ENCODE measurements at places on chromosomes 3 and 15.

- DNase-seq, result no peak
Observed at GRCh38 chr15:59170295-59171066, 36.2 kb upstream of the LDHAL6B start.

- DNase-seq, result no peak
Observed at GRCh38 chr3:103169289-103169688, 734.5 kb downstream of the ZPLD1 start.

GRCh38 chr3:83233715-83234114 is 1472.3 kb upstream of the GBE1 start:
- DNase-seq, result no peak

GRCh38 chr3:24937228-24937627 is 442.6 kb upstream of the THRB start:
- no peak for DNase-seq

DNA sequence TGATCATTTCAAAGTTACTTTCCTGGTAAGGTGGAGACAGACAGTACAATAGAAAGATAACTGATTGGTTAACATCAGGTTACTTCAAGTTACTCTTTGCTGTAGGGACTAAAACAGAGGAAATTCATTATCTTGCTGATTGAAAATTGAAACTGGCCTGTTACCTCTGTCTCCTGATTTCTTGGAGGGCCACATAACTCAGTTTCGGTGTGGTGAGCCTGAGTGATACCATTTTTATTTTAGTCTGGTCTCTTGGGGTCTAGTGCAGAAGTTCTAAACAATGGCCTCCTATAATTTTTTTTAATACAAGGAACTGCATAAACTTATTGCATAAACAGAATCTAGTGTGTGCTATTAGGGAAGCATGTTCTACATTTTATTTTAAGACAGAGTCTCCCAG is 1.2 kb upstream of the ICE2 start:
- no peak for DNase-seq

DNA sequence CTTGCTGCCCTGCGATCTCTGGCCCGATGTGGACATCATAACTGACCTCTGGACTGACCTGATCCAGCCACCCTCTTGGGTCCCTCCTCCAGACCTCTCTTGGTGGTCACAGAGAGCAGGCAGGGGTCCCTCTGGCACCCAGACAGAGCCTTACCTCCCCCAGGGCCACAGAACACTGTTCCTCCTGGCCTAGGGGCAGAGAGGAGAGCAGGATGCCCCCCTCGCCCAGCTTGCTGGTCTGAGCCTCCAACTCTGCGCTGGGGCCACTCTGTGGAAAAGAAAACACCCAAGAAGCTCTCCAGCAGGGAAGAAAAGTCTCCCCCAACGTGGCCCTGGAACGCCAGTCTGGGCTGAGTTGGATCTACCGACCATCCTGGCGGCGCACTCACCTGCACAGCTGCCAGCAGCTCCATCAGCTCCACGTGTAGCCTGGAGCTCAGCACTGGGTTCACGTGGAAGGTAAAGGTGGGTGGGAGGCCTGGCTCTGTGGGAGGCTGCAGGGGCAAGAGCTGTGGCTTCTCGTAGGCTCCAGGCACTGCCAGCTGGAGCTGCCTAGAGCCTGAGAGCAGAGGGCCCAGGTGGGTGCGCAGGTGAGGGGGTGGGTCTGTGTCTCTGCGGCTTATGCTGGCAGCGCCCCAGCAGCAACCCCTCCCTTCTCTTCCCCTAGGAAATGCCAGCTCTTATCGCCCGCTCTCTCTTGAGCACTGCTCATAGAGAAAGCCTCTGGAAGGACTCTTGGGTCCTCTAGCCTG is 6.0 kb downstream of the PLA2G4F start:
- no peak for DNase-seq

DNA sequence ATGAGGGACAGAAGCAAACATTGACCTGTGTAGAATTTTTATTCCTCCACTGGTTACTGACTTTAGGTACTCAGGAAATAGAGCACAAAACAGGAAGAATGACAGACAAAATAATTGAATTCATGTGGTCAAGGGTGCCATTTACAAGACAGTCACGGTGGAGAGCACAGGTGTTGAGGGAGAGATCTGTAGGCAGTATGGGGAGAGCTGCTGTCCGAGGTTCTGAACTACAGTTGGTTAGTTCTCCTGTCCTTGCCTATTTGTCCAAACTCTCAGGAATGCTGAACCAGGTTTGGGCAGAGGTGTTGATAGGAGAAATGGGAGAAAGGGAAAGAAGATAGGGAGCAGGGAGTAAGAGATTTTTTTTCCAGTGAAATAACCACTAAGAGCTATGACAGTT is 178.5 kb upstream of the ZBTB20 start:
- DNase-seq, result peak; percentile 3

GRCh38 chr3:62923066-62923465 is 47.9 kb upstream of the CADPS start:
- no peak for DNase-seq

- no peak for DNase-seq
Observed at GRCh38 chr3:127717357-127718244, 44.8 kb downstream of the ABTB1 start.

DNA sequence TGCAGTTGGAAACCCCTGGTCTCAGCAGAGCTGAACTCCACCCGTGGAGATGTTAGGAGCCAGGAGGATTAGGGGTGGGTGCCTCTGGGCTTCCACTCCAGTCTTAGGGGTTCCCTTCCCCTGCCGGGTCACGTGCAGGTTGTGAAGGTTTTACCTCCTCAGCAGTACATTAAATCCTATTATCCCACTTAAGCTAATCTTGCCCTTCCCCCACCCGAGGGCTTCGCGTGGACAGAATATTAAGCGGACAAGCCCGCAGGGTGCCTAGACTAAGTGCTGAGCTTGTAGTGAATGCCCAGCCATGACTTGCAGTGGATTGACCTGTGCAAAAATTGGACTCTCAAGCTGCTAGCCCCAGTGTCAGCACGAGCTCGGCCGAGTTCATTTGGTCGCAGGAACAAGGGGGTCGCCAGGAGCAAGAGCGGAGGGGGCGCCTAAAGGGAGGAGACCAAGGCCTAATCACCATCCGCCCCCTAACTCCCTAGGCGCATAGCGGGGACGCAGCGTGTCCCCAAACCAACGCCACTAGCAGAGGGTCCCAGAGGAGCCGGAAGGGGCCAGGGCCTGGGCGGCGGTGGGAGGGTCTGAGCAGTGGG is 498 bp upstream of the SEMA4B start:
- DNase-seq, result no peak

DNA sequence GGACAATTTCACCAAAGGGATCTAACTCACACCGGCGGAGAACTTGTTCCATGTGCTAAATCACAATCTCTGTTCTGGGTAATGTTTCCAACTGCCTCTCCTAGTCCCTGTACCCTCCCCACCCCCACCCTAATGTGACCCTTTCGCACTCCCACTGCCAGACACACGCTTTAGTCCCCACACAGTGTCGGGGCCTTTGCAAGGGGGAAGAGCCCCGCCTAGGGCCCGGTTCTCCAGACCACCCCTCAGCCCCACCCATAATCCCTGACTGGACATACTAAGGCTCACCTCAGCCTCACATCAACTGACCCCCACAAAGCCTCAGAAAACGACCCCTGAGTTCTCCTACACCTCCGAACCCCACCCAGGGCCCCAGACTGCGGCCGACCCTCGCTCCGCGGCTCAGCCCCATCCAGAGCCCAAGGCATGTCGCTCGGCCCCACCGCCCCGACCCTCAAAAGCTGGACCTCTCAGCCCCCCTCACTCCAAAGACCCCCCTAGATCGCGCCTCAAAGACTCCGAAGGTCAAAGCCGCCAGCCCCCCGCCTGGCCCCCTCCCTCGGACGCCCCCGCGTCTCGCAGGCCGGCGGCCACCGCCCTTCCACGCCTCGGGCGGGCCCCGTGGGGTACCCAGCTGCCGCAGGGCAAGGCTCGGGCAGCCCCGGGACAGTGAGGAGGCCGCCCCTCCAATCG is 72.0 kb upstream of the MAP4 start:
- no peak for DNase-seq

- DNase-seq, result no peak
Observed at GRCh38 chr3:41682996-41683395, 278.9 kb downstream of the ULK4 start.

- DNase-seq, result no peak
Observed at GRCh38 chr3:36364260-36364659, 16.0 kb upstream of the STAC start.

DNA sequence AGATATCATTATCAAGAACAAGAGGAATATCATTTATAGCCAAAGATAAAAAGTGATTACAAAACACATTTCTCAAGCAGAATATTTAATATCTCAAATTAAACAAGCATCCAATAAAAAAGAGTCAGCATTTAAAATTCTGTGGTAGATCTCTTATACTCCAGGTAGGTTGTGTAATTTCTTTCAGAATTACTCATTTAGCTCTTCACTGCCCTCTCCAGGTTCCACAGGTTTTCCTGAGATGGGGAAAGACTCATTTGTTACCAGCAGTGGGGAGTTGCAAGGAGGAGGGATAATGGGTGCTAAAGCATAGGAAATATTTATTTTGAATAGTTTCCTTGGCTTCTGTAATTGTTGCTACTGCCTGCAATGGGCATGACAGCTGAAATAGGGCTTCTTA is 83.1 kb upstream of the RASGRP1 start:
- no peak for DNase-seq

- DNase-seq, result no peak
Observed at GRCh38 chr3:196159952-196160804, 51.0 kb downstream of the ZDHHC19 start.

DNA sequence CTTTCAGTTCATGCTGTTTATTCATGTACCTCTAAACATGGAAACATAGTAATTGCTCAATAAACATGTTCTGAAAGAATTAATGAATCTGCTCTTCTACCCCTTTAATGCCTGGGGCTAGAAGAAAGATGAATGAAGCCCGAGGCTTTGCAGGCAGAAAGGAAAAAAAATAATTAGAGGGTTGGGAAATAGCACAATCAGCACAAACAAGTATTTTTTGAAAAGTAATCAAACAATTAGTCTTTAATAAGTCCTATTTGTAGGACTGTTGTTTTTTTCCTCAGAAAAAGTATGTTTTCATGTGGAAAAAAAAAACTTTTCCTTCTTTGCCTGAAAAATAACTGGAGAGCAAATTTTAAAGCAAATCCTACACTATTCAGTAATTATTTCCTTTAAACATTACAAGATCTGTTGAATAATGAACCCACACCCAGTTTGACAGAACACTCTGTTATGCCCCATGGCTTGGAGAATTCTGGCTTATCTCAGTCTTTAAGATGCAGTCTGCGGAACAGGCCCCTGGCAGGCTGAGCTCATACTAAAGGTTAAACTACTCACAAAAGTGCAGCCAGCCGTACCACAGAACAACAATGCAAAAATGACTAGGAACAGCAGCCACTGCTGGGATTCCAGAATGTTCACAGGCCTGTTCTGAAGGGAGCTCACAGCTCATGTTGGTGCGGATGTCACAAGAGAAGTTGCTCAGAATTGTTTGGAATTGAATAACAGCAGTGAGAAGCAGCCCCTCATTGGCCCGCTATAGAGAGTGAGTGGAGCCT is 79.2 kb downstream of the ABI3BP start:
- no peak for DNase-seq

GRCh38 chr3:171850960-171851659 is 8.0 kb downstream of the TMEM212 start:
- no peak for DNase-seq

- DNase-seq, result no peak
Observed at GRCh38 chr3:99356696-99357095, 281.7 kb upstream of the COL8A1 start.

- DNase-seq, result no peak
Observed at GRCh38 chr3:37703626-37704025, 158.1 kb upstream of the CTDSPL start.

DNA sequence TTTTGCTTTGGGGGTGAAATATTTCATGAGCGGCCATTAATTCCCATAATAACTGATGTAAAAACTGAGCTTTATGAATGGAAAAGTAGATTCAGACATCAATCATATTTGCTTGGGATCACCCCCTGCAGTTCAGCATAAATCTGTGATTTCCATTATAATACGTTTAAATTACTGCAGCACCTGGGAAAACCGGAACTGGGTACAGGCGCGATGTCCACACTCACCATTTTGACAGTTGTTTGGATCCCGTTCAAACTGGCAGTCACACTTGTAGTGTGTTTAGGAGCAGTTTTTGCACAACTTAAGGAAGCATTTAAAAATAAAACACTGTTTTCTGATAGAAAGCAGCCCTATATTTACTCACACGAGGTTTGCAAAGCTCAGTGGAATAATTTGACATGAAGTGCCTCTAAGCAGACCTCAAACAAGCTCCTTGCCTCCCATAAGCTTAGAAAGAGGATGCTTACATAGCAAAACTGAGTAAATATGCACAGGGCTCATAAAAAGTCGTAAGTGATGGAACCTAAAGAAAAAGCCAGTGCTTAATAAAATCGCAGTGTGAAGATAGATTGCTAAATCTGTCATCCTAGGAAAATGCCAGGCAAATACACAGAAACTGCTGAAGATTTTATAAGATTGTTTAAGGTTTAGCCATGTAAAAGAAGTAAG is 377.6 kb downstream of the PTPRG start:
- DNase-seq, result no peak

GRCh38 chr15:94255540-94255939 is 24.2 kb downstream of the MCTP2 start:
- no peak for DNase-seq

GRCh38 chr3:172811099-172811498 is 60.6 kb downstream of the ECT2 start:
- no peak for DNase-seq

GRCh38 chr3:176579711-176580185 is 617.5 kb downstream of the TBL1XR1 start:
- DNase-seq, result no peak

- no peak for DNase-seq
Observed at GRCh38 chr3:138547342-138547975, 46.6 kb downstream of the CEP70 start.

DNA sequence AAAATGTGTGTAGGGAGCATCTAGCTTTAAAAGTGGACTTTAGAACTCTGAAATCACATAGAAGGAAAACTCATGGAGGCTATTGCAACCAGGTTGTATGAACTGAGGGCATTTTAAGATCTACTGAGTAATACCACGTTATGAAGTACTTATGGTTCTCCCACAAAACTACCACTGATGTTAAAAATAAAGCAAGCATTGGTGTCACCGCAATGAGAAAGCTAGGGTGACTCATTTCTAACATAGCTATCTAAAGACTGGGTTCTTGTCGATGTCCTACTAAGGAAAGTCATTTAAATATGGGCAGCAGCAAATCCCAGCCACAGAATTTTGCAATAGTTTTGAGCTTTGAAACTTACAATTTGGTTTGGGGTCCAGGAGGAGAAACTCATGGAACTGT is 584.8 kb downstream of the DIPK2A start:
- DNase-seq, result no peak

DNA sequence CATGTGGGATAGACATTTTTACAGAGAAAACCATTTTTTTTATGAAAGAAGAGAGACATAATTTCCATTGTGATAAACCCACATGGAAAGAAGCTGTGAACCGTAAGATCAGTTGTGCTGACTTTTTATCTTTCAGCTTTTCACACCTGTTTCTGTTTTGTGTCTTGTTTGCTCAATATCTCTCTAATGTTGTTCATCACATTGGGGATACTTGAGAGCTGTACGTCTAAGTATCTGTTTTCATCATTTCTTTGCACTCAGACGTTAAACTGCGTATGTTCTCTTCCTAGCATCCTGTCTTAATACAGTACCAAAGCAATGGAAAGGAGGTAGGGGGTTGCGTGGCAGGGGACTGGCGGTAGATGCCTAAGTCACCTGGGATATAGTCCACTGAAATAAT is 449.0 kb downstream of the NAALADL2 start:
- no peak for DNase-seq
